Endothelial cell (in vitro differentiated cells): ENCODE measurements at places on chromosomes 4 and X. TPM values are rescaled to one million over a fixed set of nuclear protein-coding genes. Genes with fewer than 3 reads are reported as not detected.

DNA sequence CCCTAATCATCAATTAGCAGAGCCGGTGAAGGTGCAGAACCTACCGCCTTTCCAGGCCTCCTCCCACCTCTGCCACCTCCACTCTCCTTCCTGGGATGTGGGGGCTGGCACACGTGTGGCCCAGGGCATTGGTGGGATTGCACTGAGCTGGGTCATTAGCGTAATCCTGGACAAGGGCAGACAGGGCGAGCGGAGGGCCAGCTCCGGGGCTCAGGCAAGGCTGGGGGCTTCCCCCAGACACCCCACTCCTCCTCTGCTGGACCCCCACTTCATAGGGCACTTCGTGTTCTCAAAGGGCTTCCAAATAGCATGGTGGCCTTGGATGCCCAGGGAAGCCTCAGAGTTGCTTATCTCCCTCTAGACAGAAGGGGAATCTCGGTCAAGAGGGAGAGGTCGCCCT lies 3.3 kb upstream of the OPN1LW start:
- no peak for DNase-seq

DNA sequence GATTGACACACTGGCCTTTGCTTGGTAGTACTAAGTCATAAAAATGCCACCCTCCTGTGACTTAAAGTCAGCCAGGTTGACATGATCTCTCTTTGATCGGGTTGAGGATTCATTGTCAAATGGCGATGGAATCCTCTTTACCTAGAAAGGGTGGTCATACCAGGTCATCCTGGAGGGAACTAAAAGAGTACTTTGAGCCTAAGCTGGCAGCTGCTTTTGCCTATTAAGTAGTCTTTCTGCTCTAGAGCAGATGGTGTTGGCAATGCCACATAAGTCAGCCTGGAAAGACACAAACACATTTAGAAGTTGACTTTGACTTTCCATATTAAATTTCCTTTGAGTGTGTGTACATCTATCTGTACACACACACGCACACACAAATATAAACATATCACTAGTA lies 39.2 kb upstream of the C4orf54 start:
- no peak for DNase-seq

DNA sequence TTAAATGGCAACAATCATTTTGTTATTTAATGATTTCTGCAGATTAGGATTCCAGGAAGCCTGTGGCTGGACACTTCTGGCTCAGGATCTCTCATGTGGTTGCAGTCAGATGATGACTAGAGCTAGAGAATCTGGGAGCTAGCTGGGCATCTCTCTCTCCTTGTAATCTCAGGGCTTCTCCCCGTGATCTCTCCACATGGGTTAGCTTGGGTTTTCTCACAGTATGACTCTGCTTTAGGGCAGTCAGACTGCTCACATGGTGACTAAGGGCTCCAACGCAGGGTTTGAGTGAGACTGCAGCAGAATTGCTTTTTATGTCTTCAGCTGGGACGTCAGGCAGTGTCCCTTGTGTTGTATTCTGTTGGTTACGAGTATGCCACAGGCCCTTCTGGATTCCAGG lies 361.4 kb downstream of the CBLL2 start:
- no peak for DNase-seq

DNA sequence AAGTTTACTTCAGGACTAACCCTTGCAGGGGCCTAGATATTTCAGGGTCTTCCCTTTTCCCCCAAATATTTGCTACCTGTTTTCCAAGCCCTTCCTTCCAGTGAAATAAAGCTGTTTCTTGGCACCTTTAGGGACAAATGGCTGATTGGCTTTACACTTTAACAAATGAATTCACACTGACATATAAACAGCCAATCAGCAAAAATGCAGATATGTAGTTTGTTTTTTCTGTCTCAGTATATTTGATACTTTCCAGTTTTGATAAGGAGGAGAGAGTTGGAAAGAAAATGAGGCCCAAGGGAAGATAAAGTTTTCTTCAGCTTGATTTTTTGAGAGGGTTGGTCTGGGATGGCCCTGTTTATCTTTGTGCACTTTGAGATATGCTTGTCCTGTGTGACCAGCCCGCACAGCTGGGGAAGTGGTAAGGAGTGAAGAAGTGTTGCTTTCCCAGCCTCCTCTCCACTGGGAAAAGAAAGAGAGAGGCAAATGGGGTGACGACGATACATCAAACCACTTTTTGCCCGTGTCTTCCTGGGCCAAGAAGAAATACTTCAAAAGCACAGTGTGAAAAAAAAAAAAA lies 67.5 kb downstream of the MGST2 start:
- no peak for DNase-seq

DNA sequence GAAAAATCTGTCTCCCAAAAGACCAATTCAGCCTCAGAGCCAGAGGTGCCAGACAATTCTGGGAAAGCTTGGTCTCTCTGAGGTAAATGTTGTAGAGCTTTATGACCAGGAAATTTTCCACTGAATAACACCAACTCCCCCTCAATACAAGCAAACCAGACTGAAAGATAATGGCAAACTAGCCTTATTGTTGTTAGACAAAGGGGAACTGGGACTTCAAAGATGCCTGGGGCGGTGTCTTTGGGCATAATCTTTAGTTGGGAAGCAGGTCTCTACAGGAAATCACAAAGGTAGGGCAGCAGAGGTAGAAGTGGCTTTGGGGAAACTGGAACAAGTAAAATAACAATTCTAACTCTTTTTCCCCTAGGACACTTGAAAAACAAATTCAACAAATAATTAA lies 12.0 kb downstream of the COL4A6 start:
- DNase-seq: no peak

DNA sequence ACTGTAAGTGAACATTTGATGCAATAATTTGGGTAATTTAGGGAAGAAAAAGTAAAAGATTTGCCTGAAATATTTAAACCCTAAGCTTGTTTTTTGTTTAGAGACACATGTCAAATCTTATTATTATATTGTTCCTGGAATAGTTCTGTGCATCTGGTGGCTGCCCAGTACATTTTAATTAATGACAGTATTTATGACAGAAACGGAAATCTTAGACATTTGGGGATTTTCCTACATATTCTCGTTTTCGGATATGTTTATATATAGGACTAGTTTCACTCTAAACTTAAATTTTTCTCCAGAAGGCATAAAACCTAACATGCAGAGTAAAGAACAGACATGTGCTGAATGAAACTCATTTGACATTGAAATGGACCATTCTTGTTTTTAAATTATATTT lies 125.6 kb upstream of the PAQR3 start:
- no peak for DNase-seq

BST1 gene
- 12.6 TPM for total RNA-seq

BEX1 gene
- 60.3 TPM for total RNA-seq
